NCI-H2171 treated with DMSO at 0.1 percent for 48 hours (cell line): ENCODE measurements at places on chromosomes 7 and 10.

- no peak for DNase-seq
Measured at GRCh38 chr7:133386205-133386604, 133.3 kb downstream of the EXOC4 start.

DNA sequence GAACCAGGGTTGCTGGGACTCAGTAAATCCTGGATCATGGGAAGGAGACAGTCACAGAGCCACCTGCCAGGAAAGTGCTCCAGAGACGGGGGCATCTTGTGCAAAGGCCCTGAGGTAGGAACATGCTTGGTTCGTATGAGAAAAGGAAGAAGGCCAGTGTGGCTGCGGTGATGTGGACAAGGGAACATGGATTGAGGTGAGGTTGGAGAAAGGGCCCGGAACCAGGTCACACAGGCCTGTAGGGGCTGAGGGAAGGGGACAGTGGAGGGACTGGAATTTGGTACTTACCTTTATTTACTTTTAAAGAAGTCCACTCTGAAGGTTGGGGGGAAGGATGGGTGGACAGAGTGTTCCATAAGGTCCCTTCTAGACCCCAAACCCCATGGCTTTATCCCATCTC is 32.9 kb upstream of the CXCL12 start:
- no peak for DNase-seq

GRCh38 chr10:26857991-26858706 is 2.6 kb downstream of the ABI1 start:
- DNase-seq = no peak

- peak; percentile 91 for DNase-seq
Measured at GRCh38 chr7:95491634-95492314, 6.0 kb downstream of the ASB4 start.

GRCh38 chr7:111735661-111736551 is 173.6 kb upstream of the IMMP2L start:
- peak; percentile 87 for DNase-seq

DNA sequence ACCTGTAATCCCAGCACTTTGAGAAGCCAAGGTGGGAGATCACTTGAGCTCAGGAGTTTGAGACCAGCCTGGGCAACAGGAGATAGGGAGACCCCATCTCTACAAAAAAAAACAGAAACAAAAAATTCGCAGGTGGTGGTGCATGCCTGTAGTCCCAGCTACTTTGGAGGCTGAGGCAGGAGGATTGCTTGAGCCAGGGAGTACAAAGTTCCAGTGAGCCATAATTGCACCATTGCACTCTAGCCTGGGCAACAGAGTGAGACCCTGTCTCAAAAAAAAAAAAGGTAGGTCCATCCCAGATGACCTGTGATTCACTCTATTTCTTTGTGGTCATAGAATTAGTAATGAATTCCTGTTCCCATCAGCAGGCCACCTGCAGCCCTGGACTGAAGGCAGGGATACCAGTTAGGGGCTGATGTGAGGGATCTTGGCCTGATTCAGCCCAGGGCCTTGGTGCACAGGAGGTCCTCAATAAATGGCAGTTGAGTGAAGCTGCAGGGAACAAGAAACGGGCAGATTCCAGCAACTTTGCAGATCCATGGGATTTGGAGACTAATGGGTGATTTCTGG is at the start of gene MYH16:
Gene MYH16 (plus strand): TSS at position 364 of the 570 bp plus-strand sequence.
- no peak for DNase-seq

- DNase-seq = no peak
Measured at GRCh38 chr7:84027678-84028077, 166.9 kb downstream of the SEMA3A start.

DNA sequence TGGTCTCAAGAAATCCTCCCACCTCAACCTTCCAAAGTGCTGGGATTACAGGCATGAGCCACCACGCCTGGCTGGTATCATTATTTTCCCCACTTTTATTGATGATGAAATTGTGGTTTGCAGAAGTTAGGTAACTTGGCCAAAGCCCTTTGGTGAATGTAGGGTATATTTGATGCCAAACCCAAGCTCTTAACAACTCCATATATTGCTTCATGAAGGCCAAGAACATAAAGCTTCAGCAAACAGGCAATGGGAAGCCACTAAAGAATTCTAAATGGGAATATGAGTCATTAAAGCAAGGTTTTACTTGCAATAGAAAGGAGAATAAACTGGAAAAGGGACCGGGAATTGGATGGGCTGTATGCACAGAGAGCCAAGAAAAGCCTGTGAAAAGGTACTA is 142.7 kb downstream of the KMT2E start:
- DNase-seq = no peak
